Right atrium auricular region (tissue), 2 donors: ENCODE measurements at places on chromosomes 4 and X. TPM values are rescaled to one million over a fixed set of nuclear protein-coding genes. Genes with fewer than 3 reads are reported as not detected.

GAGE13 gene
- not detected for total RNA-seq

VSIG4 gene
- 28.0 TPM for total RNA-seq

MID1IP1 gene
- 13.3 TPM for total RNA-seq

DNA sequence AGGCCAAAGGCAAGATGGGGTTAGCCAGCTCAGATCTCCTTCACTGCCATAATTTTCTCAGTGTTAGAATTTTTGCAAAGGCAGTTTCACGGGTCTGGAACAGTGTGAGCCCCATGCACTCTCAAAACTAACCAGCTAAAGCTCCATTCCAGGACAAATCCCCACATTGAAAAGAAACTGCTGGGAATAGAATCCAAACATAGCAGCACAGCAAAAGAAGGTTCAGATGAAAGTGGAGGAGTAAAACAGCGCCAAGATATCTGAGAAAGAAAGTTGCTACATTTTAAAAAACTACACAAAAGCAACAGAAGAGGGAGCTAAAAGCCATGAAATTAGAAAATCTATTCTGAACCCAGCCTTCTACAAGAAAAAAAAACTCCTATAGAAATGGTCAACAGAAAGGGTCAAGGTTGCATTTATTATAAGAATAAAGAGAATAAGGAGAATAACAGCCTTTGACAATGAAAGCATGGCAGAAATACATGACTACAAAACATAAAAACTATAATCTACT lies 39.6 kb upstream of the SLC7A3 start:
- no peak for DNase-seq

GRCh38 chr4:118904935-118905334 lies 16.3 kb downstream of the SYNPO2 start:
- no peak for DNase-seq

- DNase-seq = no peak
These were observed 755 bp downstream of the ANKRD17 start for GRCh38 chr4:73257651-73258435.

DNA sequence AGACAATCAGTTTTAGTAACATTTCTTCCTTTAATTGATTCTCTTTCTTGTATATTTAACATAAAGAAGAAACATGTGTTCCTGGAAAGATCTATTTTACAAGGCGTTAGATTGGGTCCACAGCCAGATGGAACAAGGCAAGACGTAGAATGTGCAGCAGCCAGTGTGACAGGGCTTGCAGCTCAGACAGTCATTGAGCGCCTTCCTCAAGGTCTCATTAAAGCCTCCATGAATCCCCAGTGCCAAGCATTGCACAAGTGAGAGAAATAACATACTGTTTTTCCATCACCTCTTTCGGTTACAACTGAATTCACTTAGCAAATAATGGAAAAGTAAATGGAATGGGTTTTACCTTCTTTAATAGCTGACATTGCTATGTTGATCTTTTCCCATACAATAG lies 292.5 kb downstream of the USP46 start:
- DNase-seq = no peak

- no peak for DNase-seq
These were observed 101.1 kb downstream of the CBLL2 start for GRCh38 chrX:22373766-22374165.

DNA sequence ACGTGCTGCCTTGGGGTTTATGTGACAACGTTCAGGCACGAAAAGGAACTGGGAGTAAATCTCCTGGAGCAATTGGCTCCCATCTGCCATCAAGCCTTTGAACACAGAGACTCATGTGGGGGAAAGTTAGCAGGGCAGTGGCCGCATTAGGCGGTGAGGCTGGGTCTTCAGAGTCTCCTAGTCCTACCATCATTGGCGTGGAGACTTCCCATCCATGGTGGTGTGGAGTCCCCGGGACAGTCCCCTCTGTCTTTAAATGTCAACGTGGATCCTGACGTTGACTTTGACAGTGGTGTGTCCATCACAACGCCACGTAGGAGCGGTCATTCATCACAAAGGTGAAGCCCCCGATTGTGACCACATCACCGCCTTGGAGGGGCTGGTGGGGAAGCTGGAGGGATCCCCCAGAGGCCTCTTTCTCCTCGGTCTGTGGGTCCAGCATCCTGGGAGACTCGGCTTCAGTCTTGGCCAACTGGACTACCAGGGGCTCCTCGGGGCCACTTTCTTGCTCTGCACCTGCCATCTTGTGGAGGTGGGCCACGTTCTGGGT lies 21.8 kb downstream of the CRLF2 start:
- DNase-seq = peak; percentile 23
